ENCODE measurements at places on chromosomes 7 and 10. TPM values are rescaled to one million over a fixed set of nuclear protein-coding genes. Genes with fewer than 3 reads are reported as not detected.

GRCh38 chr7:100875356-100875751 lies 451 bp downstream of the SRRT start:
- DNase-seq: no peak

DNA sequence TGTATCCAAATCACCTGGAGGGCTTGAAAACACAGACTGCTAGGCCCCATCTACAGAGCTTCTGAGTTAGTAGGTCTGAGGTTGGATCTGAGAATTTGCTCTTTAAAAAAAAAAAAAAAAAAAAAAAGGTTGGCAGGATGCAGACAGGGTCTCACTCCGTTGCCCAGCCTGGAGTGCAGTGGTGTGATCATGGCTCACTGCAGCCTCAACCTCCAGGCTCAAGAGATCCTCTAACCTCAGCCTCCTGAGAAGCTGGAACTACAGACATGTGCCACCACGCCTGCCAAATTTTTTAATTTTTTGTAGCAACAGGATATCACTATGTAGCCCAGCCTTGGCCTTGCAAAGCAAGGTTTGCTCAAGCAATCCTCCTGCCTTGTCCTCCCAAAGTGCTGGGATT lies 8.0 kb downstream of the GDI2 start:
- DNase-seq: no peak

- DNase-seq: no peak
Observed at GRCh38 chr7:155208681-155209477, 88.8 kb upstream of the INSIG1 start.

Gene ZNF25
- 9.0 TPM for total RNA-seq
